ENCODE measurements at places on chromosomes 3 and 15.

- DNase-seq = no peak
Measured at GRCh38 chr3:137171834-137172603, 214.2 kb downstream of the IL20RB start.

DNA sequence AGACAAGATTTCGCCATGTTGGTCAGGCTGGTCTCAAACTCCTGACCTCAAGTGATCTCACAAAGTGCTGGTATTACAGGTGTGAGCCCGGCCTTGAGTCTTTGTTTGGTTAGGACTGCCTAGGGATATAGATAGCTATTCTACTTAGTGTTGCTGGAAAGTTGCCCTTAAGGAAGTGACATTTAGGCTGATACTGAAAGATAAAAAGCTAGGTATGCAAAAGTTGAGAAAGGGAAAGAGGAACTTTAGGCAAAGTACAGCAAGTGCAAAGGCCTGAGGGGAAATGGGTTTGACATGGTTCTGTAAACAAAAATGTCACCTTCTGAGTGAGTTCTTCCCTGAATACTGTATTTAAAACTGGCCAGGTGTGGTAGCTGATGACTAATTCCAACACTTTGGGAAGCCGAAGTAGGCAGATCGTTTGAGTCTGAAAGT is 111.5 kb downstream of the ZNF609 start:
- DNase-seq = no peak

DNA sequence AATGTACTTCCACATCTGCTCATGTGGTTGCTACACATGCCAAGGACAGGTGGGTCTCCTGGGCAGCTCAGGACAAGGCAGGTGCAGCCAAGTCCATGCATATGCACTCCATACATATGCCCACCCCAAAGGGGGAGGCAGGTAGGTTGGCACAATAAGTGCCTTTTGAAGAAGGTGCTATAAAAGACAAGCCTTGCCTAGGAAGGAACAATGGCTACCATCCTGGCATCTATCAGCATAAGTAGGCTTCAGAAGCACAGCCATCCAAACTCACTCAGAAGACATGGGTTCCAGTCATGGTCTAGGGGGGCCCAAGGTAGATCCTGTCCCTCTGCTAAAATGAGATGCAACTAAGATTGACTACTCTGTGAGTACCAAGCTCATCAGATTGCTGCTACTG is 34.6 kb downstream of the NBEAL2 start:
- no peak for DNase-seq

DNA sequence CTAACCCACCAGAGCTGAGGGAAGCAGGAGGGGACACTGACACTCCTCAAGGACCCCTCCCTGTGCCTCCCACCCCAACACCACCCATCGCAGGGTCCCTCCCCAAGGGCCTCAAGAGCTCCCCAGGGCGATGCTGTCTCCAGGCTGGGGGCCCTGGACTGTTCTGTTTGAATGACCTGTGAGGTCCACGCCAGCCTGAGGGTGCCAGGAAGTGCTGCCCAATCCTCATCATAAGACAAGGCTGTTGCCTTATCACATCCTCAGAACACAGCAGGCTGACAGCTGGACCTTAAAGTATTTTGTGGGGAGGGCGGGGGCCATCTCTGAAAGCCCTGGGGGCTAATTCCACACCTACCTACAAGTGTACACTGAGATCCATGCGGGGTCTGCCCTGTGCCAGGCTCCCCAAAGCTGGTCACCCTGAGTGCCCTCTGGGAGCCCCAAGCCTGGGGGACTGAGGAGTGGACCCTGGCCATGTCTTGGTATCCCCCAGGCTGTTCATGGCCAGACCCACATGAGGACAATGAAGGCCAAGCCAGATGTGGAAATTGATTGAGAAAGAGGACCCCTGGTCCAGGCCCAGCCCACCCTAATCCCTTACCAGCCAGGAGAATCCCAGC is 23.8 kb upstream of the GOLGA6C start:
- DNase-seq = no peak

DNA sequence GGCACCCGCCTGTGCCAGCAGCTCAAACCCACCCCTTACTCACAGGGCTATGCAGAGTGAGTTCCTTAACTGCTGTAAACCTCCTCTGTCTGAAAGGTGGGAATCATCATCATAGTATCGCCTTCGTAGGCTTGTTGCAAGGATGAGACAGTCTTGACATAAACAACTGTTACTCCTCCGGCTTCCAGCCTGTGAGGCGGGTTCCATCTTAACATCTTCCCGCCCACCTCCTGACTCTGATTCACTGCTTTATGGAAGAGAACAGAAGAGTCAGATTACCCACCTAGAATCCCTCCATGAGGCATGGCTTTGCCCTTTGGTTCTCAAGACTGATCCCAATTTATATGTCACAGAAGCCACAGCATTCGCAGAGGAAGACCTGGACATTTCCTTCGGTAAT is 21.9 kb downstream of the POLR2M start:
- no peak for DNase-seq

DNA sequence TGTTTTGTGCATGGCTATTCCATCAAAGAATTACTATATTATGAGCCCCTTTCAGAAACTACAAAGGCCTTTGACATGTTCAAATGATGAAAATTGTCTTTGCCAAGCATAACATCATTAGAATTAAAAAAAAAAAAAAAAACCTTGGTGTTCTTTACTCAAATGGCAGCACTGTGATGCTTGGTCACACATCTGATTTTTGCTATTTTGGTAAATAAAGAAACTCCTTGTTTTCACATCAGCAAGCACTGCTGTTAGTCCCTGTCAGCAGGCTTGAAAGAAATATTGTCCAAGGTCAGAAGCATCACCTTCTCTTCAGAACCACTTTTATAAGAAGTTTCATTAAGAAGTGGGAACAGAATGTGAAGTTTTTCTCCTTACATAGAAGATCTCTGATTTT is 537.3 kb downstream of the MFSD1 start:
- no peak for DNase-seq

DNA sequence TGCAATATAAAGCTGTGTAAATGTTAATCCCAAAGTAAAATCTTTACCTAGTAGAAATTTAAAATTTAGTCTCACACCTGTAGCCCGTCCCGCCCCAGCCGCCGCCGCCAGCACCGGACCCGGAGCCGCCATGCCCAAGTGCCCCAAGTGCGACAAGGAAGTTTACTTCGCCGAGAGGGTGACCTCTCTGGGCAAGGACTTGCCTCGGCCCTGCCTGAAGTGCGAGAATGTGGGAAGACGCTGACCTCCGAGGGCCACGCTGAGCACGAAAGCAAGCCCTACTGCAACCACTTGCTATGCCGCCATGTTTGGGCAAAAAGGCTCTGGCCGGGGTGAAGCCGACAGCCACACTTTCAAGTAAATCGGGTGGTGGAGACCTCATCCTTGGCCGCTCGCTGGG is 22.1 kb upstream of the TOP2B start:
- no peak for DNase-seq

- DNase-seq = no peak
Measured at GRCh38 chr15:54681584-54681983, 515.2 kb downstream of the RSL24D1 start.

DNA sequence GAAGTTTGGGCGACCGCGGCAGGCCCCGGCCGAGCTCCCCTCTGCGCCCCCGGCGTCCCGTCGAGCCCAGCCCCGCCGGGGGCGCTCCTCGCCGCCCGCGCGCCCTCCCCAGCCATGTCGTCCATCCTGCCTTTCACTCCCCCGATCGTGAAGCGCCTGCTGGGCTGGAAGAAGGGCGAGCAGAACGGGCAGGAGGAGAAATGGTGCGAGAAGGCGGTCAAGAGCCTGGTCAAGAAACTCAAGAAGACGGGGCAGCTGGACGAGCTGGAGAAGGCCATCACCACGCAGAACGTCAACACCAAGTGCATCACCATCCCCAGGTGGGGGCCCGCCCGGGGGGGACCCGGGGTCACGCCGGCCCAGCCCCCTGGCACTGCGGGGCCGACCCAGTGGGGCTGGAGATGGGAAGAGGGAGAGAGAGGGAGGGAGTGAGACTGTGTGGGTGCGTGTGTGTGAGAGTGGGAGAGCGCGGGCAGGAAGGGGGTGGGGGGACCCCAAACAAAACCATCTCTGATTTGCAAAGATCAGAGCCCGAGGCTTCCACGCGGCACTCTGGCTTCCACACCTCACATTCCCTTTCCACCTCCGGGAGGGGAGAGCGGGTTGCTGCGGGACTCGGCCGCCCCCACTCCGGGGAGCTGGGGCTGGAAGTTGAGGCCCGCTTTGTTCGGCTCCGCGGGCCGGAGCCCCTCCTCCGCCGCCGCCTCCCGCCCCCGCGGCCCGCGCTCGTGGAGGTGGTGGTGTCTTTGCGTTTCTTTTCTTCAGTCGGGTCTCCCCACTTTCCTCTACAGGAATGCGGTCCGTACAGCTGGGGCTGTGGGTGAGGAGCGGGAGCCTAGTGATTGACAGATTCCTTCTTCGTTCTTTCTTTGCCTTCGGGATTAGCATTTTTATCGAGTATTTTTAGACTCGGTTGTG is 898 bp downstream of the SMAD3 start:
- DNase-seq = no peak

- no peak for DNase-seq
Measured at GRCh38 chr3:6447166-6447801, 413.6 kb upstream of the GRM7 start.

GRCh38 chr3:86228101-86228500 is 762.8 kb downstream of the VGLL3 start:
- no peak for DNase-seq

GRCh38 chr3:55190331-55190730 is 262.5 kb upstream of the LRTM1 start:
- no peak for DNase-seq

DNA sequence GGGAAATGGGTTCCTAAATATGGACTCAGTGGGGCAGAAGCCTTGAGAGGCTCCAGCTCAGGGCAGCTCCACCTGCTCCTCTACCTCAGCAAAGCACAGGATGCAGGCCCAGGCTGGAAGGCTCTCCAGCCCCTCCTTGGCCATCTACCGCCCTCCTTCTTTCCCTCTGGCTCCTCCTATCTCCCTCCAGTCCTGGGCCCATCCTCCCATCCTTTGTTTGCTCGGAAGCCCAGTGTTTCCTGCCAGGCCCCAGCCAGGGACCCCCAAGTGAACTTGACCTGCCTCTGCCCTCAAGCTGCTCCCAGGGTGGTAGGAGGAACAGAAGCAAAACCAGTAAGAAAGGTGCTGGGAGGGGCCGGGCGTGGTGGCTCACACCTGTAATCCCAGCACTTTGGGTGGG is 20.1 kb downstream of the MAPKAPK3 start:
- no peak for DNase-seq

DNA sequence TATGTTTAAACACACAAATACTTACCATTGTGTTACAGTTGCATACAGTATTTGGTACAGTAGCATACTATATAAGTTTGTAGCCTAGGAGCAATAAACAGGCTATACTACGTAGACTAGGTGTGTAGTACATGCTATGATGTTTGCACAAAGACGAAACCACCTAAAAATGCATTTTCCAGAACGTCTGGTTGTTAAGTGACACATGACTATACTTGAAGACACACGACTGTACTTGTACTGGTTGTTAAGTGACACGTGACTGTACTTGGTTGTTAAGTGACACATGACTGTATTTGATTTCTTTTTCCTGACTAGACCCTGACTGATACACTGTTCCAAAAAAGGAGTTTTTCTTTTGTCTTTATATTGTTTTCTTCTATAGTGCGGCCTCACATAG is 34.1 kb downstream of the RAB8B start:
- DNase-seq = no peak

GRCh38 chr3:105611304-105612192 is 244.8 kb downstream of the ALCAM start:
- no peak for DNase-seq

GRCh38 chr3:191085091-191085490 is 114.0 kb upstream of the OSTN start:
- no peak for DNase-seq

- no peak for DNase-seq
Measured at GRCh38 chr3:170095771-170096170, 58.0 kb downstream of the GPR160 start.

- peak; percentile 71 for DNase-seq
Measured at GRCh38 chr15:84914909-84915605, 30.6 kb downstream of the SLC28A1 start.

DNA sequence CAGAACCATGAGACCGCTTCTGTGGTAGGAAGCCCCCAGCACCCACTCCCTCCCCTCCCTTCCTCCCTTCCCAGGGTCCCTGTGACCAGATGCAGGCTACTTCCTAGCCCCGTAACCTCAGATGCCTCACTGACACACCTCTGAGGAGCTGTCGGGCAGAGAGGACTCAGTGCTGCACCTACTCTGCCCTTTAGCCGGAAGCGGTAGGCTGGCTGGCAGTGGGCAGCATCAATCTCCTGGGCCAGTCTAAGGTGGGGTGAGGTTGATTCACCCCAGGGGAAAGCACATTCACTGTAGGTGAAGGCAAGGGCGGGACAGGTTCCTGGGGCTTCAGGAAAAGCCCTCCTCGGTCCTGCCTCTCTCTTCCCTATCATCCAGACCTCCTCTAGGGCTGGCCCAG is 19.1 kb downstream of the CSRNP1 start:
- DNase-seq = no peak

DNA sequence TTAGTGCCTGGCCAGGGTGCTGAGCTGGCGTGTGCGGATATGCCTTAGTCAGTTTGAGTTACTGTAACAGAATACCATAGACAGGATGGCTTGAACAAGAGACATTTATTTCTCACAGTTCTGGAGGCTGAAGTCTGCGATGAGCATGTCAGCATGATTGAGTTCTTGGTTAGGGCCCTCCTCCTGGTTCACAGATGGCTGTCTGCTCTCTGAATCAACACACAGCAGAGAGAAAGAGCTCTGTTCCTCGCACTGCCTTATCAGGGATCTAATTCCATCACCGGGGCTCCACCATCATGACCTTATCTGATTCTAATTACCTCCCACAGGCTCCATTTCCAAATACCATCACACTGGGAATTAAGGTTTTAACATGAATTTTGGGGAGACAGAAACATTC is 386.6 kb upstream of the DPH6 start:
- no peak for DNase-seq

DNA sequence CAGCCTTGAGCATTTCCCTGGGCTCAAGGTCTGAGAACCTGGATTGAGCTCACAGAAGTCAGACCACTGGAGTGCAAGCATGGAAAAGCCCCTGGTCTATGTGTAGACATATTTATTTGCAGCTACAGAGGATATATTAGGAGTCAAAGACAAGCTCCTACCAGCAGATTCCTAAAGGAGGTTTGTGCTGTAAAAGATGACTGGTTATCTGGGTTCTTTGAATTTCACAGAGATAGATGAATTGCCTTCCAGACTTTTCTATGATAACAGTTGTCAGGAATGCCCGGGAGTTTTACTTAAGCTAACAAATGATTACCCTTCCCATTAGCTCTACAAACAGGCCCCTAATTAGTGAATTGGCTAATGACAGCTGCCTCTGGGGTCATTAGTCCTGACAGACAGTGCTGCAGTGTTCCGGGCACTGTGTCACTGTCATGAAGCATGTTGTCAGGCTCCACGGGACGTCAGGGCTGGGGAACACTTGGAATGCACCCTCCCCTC is 48.8 kb upstream of the PLXNA1 start:
- DNase-seq = no peak

DNA sequence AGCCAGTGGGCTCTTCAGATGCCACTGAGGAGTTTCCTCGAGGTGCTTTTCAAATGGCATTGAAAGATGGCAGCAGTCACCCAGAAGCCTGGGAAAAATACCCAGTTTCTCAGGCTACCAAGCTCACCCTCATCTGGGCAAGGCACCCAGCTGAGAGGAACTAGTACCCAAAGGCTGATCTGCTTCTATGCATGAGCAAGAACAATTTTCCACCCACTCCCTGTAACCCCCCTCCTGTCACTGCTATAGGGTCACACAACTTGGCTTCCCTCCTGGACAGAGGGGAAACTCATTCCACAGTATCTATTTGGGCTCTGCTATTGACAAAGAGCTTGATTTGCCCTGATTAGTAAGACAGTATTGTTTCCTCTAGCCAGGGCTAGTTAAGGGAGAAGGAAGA is 31.9 kb downstream of the THRB start:
- DNase-seq = no peak
